ENCODE measurements at places on chromosomes 2 and 18.
A peak's percentile ranks its signal among the peaks of the same experiment; 100 is the strongest.

DNA sequence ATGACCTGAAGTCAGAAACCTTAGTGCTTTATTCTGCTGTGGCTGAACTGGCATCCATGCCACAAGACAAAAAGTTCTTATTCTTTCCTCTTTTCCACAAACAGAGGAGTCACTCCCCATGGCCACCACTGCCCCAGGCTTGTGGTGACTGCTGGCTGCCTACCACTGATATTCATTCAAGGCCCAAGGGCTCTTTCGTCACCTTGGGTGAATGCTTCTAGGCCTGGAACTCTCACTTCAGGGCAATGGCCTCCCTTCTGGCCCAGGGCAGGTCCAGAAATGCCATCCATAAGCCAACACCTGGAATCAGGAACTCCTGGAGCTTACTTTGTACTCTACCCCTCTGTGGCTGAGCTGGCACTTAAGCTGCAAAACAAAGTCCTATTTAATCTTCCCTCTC is 109.8 kb downstream of the NAT8 start:
- DNase-seq: no peak

DNA sequence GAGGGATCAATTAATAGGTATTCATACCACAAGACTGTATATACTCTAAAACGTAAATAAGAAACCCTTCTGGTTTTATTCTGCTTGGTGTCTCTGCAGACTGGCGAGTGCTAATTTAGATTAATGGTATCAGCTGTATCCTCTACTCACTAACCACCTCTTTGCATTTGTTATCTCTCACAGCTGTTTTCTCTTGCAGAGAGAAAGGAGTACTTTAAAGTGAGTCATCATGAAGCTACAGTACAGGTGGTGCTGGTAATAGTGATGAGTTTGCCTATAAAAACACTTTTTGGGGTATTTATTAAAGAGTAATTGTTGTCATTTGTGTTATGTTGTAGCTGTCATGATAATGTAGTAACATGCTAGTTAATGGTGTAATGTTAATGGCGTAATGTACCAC is 147.7 kb downstream of the NETO1 start:
- no peak for DNase-seq

GRCh38 chr2:1818404-1818803 is 74.1 kb upstream of the PXDN start:
- DNase-seq: no peak

GRCh38 chr2:136436936-136437335 is 319.0 kb upstream of the CXCR4 start:
- no peak for DNase-seq

DNA sequence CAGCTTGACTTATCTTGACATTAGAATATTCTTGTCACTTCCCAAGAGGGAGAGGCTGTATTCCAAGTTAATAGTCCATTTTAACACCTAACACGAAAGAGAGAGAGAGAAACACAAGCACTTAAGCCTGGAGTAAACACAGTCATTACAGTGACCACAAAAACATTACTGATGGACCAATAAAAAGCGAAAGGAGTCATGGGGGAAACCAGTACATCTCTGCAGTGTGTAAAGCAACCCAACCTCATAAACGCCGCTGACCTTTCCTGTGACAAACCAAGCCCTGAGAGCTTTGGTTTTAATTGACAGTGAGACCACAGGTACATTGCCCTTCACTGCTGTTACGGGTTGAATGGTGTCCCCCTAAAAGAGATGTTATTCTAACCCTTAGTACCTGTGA is 78.3 kb downstream of the SMAD4 start:
- DNase-seq: no peak

- peak; percentile 17 for DNase-seq
These were observed 84.2 kb upstream of the SEC11C start for GRCh38 chr18:59055345-59056032.

DNA sequence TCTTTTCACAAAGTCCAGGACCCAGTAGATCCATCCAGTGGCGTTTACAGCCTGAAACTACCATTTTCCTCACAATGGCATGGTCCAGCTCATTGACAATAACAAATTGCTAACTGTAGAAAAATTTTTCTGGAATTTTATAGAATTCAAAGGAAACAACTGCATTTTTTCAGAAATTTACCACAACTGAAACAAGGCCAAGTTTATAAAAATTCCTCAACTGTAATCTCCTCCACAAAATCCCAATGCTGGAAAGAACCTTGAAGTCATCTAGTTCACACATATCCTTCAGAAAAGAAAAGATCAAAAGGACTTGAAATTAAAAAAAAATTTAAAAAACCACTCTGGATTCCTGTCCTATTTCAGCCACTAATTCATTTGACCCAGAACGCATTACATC is 226.0 kb upstream of the CTAGE1 start:
- DNase-seq: peak; percentile 38

DNA sequence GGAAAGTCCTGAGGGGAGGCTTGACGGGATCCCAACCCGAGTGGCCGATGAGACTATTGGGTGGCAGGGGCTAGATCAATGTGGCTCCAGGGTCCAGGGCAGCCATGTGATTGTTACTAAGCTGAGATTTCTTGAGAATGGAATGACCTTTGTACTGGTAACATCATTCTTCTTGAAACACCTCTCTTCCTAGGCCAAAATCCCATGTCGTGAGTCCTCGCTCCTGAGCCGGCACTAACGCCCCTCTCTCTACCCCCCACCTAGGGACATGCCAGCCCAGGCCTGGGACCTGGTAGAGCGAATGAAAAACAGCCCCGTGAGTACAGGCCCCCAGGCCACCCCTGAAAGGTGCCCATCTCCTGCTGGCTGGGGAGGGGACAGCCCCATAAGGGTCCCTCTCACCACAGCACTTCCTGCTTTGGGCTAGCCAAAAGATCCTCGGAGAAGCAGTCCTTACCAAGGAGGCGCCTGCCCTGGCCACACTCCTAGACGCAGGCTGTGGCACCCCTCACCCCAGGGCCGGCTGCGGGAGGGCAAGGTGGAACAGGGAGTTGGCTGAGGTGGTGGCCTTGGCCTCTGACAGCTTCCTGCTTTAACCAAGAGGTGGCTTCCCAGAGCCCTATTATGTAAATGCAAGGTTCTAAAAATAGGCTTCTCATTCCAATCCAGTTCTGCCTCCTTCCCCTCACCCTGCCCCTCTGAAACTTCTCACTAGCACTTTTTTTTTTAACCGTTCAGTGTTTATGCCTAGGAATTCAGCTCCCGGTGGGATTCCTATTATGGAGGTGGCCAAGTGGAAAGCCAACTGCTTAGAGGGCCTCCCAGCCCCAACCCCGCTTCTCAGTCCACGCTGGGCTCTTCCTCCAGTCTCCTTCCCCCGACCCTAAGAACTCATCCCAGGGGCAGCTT is 126.6 kb upstream of the PPP1CB start:
- peak; percentile 72 for DNase-seq

GRCh38 chr2:136236019-136236418 is 118.1 kb upstream of the CXCR4 start:
- peak; percentile 11 for DNase-seq

GRCh38 chr18:74234326-74235171 is 57.2 kb downstream of the CYB5A start:
- peak; percentile 20 for DNase-seq

GRCh38 chr2:70835643-70836042 is at the start of gene CD207:
TSS of gene CD207 (minus strand) at chr2:70835816. CDS start at chr2:70835776, 40 bp downstream.
- no peak for DNase-seq

- no peak for DNase-seq
These were observed 678 bp upstream of the FECH start for GRCh38 chr18:57587098-57587661.

- no peak for DNase-seq
These were observed 96.6 kb downstream of the RHBDD1 start for GRCh38 chr2:226932443-226932842.

DNA sequence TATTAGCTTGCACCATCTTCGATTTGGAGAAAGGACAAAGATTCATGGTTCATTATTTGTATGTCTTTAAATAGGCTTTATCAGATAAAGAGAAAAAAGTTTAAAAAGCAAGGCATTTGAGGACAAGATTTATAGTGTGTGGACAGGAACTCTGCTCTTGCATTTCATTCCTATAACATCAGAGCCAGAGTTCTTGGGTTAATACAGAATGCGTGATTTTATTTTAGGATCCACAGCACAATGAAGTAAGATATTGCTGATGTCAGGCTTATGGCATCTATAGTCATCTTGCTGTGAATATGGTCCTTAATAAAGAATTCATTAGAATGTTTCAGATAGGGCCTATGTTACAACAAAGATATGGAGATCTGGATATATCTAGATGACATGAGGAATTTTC is 19.7 kb downstream of the RASGRP3 start:
- peak; percentile 86 for DNase-seq

GRCh38 chr2:186498834-186499233 is 12.8 kb downstream of the ZC3H15 start:
- DNase-seq: no peak

- peak; percentile 93 for DNase-seq
These were observed 294.1 kb downstream of the ALK start for GRCh38 chr2:29627279-29627711.

DNA sequence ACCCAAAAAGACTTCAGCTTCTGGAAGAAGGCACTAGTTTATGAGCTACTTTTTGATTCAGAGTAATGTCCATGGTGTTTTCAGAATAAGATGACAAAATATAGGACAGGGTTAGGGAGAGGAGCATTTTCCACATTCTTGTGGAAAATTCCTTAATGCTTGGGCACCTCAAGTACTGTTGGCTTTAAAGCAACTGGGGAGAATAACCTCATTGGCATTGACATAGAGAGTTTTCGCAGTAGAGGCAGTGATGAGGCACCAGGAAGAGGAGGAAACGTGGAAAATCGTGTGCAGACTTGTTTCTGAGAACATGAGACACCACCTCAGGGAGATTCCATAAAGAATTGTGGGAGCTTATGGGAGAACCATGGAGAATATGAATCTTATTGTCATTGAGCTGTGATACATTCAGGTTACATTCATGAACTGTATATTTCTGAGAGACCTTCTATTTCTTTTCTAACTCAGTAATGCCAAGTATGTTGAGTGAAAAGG is 929.0 kb upstream of the NRXN1 start:
- DNase-seq: peak; percentile 75

DNA sequence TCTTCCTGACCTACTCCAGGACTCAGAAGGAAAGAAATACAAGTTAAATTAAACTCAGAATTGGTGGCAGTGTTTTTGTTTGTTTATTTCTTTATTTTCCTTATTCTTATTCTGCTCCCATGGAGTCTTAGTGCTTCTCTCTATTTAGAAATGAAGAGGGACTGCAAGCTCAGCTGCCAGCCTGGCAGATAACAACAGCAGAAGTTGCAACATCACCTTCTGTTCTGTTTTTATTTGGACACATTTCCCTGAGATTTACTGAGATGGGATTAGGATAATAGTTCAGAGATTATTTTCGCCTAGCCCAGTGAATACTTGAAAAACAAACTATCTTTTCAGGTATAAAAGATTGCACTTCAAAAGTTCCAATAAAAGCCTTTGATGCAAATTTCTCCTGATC is 70.4 kb upstream of the DTNA start:
- no peak for DNase-seq

DNA sequence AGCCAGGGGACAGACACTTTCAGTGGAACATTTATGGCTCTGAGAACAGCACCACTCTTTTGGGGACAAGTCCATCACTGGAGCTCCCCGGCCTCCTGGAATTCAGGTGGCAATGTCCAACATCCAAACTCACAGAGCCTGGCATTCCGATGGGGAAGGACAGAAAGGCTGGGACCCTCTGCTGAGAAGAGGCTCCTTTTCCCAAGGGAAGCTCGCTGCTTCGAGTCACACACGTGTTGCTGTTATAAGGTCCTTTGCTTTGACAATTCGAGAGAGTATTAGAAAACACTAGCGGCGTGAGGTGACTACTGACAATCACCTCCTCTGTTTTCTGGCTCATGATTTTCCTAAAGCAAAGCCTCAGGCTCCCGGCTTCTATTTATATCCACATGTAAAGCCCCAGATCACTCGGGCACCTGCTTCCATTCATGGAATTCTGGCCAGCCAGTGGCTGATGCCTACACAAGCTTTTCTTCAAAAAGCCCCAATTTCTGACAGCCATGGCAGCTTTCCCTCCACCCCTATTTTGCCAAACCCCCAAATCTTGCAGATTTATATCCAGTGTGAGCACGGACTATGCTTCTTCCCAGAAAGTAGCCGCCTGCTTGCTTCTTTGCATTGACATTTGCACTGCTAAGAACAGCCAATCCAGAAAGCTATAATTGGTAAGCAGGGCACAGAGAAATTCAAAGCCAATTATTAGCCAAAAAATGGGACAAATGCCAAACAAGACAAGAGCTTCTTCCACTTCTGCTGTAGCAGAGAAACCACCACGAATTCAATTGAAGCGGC is 67.3 kb downstream of the NDUFA10 start:
- DNase-seq: no peak

GRCh38 chr2:120350080-120350479 is 4.1 kb downstream of the INHBB start:
- DNase-seq: no peak

DNA sequence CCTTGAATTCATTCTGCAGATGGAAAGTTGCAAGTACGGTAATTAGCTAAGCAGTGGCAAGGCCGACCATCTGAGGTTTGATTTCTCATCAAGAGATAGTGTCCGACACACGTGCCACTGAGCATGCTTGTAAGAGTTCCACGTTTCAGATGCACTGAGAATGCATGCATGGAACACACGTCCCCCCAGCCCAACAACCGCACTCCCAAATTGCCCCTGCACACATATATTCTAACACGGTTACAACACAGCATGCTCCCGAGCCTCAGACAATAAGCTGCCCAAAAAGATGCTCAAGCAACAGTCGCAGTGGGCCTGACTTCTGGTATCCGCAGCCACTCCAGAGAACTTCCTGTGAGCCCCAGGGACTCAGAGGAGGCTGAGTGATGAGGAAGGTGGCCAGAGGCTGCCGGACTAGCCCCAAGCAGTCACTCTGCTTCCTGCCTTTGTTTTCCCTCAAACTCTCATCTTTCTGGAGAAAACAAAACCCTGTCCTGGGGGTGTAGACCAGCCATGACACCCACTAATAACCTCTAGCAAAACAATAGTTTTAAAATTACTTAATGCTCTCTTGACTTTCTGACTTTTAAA is 204.0 kb downstream of the TGIF1 start:
- DNase-seq: no peak

DNA sequence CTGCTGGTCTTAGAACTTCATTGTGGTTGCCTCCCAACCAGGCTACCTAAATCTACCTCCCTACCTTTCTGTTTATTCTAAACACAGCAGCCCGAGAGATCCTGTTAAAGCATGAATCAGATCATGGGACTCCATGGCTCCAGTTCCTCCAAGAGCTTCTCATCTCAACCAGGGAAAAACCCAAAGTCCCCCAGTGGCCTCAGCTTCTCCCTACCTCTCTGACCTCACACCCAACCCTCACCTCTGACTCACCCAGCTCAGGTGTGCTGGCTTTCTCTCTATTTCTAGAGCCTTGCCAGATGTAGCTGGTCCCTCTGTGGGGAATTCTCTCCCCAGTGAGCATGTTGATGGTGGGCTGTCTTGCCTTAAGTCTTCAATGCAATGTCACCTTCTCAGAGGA is 93.8 kb upstream of the COPS8 start:
- no peak for DNase-seq

DNA sequence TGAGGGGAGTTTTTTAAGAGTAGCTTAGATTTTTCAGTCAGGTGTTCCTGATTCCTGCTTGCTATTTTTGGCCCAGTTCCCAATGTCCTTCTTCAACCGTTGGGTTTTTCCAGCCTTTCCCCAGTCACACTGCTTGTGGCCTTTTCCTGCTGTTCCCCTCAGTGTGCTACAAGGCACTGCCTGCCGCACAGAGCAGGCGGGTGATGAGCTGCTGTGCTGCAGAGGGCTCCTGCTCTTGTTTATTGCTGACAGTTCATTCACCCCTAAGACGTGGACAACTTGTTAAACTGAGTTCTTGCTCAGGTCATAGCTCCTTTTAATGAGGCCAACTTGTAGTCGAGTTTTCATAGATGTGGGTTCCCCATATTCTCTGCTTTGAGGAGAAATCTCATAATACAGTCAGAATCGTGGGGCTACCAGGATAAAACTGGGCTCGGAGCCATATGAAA is 20.6 kb downstream of the EIF4E2 start:
- DNase-seq: no peak

GRCh38 chr2:43210125-43210466 is 16.3 kb downstream of the ZFP36L2 start:
- DNase-seq: no peak
